ENCODE measurements at places on chromosomes 1 and 21.

GRCh38 chr1:167191958-167192357 is 28.7 kb upstream of the POU2F1 start:
- no peak for DNase-seq

DNA sequence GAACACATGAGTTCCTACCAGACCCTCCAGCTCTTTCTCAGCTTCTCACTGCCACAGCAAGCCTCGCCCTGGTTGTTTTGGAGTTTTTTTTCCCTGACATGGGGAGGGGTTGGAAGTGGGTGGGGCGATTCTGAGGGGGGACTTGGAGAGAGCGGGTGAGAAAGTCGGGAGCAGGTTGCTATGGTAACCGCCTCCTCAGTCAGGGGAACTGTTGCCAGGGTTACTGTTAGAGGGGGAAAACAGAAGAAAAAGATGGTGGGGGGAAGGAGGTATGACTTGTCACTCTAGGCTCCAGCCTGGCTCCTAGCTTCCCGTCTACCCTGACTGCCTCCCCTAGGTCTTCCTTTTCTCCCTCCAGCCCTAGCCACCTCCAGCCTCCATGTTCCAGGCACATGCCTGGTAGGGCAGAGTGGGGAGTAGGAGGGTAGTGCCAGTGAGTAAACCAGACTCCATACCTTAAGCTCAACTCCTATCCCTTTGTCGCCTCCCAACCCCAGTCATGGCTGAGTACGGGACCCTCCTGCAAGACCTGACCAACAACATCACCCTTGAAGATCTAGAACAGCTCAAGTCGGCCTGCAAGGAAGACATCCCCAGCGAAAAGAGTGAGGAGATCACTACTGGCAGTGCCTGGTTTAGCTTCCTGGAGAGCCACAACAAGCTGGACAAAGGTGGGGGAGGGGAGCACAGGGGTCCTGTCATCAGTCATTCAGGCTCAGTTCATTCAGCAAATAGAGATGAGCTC is 6.0 kb downstream of the PEA15 start:
- DNase-seq = no peak

GRCh38 chr1:192633533-192634253 is 2.3 kb upstream of the RGS13 start:
- no peak for DNase-seq

DNA sequence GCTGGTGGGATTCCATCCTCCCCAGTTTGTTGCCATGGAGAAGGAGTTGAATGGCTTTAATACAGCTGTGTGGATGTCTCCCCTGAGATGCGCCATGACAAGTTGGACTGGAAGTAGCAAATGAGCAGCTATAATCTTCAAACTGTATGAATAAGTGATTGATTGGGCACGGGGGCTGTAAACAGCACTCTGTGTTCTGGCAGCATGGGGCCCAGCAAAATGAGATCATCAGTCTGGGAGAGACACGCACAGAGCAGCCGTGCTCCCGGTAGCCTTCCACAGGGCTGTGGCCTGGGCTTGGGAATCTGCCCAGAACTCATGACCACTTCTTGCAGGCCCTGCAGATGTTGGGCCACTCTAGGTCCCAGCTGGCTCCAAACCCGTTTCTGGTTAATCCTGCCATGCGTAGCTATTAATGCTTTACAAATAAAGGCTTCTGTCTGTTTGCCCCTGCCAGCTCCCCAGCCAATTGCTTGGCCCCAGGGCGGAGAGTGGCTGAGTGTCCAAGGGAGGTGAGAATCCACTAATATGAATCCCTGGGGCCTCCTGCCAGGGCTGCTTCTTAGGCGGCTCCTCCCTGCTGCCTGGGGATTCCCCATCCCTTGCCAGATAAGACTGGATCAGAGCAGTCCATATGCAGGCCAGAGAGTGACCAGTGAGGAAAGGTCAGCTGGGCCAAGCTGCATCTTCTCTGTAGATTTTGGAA is 642.9 kb downstream of the AJAP1 start:
- no peak for DNase-seq

DNA sequence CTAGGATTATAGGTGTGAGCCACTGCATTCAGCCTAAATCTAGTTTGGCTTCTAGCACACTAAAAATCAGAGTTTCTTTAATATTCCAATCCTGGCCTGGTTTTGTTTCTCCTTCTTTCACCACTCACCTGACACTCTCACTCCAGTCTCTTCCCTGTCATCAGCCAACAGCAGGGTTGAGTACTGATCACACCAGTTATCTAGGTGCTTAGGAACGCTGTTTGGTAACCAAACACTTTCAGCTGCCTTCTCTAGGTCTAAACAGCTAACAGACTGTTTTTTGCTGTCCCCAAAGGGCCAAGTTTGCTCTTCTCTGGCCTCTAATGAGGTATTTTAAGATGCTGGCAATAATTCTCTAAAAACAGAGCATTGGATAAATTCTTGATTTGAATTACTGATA is 17.7 kb upstream of the FRRS1 start:
- no peak for DNase-seq
